ENCODE measurements at places on chromosomes 6 and 20. TPM values are rescaled to one million over a fixed set of nuclear protein-coding genes. Genes with fewer than 3 reads are reported as not detected.

PBOV1 gene
- total RNA-seq = not detected

DNA sequence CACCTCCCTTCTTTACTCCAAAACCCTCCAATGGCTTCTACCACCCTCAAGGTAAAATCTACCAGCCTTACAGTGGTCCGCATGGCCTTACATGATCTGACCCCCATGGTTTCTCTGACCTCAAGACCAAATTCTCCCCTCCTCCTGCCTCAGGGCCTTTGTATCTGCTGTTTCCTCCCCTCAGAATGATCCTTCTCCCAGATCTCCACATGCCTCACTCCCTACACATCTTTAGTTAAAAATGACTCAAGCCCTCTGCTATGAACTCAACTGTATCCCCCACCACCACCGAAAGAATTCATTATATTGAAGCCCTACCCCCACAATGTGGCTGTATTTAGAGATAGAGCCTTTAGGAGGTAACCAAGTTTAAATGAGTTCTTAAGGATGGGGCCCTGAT lies 4.1 kb downstream of the SLC23A2 start:
- DNase-seq = no peak

GRCh38 chr6:74167976-74168375 lies 472.0 kb downstream of the CD109 start:
- no peak for DNase-seq

DNA sequence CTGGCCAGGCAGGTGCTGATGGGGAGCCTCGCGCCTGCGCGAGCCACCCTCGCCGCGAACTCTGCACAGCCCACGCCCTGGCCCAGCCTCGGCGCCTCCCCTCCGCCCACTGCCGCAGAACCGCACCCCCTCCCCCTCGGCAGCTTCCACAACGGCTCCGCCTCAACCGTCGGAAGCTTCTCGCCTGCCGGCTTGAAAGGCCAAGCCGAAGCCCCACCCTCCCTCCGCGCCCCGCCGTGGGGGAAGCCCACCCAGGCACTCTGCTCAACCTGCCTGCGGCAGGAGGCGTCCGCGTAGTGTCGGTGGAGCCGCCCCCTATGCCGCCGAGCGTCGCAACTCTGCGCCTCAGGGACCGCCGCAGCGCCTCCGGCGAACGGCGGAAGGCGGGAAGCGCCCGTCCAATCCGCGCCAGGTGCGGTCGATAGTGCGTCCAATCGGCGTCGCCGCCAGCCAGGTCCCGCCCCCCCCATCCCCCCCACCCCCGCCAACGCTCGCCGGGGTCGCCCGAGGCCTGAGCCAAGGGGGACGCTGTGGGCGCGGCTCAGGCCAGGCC lies at the start of gene SYCP2:
Gene SYCP2, minus strand, starts transcription at position 342 of the 553 bp plus-strand sequence. CDS start 11,224 bp downstream, outside the sequence.
- peak; percentile 28 for DNase-seq

GRCh38 chr6:155155787-155156447 lies 107.9 kb upstream of the CLDN20 start:
- no peak for DNase-seq
